ENCODE measurements at places on chromosomes 12 and 14. TPM values are rescaled to one million over a fixed set of nuclear protein-coding genes. Genes with fewer than 3 reads are reported as not detected.

CRIP1 gene
- 1.8 TPM for total RNA-seq

CALCOCO1 gene
- 24.6 TPM for total RNA-seq

RNASE4 gene
- 0.82 TPM for total RNA-seq

RFX4 gene
- not detected for total RNA-seq

CLEC2A gene
- not detected for total RNA-seq

NFE2 gene
- 0.06 TPM for total RNA-seq

PHETA1 gene
- total RNA-seq: 4.2 TPM

KRT3 gene
- 0.13 TPM for total RNA-seq
